Smooth muscle cell of the brain vasculature (primary cell): ENCODE measurements at places on chromosomes 2 and 18.
A peak's percentile ranks its signal among the peaks of the same experiment; 100 is the strongest.

- DNase-seq, result no peak
Measured at GRCh38 chr2:160932960-160933359, 227.3 kb upstream of the TANK start.

GRCh38 chr2:176585291-176585690 lies 316.0 kb downstream of the MTX2 start:
- no peak for DNase-seq

GRCh38 chr2:171402906-171403580 lies 30.7 kb downstream of the METTL8 start:
- peak; percentile 33 for DNase-seq

DNA sequence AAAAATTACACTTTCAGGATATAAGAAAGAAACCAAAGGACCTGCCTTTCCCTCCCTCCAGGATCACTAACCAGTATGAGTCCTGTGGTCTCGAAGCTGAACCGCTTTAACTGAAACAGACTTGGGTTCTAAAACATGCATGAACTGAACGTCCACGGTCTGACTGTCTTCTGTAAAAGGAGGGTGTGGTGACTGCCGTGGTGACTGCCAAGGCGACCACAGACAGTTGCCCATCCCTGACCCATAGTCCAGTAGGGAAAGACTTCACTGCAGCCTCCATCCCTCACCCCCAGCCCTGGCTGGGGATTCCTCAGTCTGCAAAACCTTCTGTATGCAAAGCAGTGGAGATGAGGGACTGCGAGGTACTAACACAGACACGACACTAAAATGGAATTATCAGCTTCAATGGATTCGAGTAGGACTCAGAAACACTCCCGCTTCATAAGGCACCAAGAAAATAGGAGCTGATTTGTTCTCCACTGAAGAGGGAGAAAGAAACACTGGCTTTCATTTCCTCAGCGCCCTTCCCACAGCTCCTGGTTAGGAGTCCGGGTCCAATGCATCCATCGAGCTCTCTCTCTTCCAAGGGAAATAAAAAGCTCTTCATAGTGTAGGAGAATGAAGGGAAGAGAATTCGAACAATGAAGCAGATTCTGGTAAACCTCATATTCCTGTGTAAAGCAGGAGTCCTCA lies 197.2 kb downstream of the HDAC4 start:
- DNase-seq, result no peak

- DNase-seq, result no peak
Measured at GRCh38 chr2:232395586-232395985, 11.1 kb upstream of the ALPG start.

DNA sequence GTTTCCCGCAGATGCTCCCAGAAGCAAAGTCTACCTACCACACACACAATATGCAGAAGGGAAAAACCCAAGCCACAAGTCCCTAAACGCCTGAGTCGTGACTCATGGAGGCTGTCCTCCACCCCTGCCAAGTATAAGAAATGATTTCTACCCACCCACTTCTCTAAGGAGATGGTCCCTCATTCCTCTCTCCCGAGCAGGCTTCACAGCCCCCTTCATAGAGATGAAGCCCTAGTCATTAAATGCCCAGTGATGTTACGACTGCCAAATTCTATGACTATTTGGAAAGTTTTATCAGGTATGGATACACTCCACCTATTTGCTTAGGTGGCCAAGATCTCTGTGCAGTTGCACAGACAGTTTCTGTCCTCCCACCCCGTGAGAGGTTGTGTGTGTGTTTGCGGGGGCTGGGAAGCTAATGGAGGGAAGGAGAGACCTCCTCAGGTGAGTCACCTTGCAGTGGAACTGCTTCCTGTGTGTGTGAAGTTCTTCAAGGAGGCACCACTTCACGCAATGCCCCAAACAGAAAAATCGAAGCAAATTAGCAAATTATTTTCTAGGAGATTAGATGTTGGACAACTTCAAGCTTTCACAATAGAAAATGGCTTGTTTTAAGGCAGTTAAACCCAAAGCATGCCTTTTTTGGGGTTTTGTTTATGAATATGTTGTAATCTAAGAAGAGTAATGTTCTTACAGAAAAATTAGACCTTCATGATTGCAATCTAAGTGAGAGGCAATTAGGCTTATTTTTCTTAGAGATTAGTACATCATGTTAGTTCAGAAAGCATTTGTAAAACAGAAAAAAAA lies 175.2 kb downstream of the TGIF1 start:
- no peak for DNase-seq

- no peak for DNase-seq
Measured at GRCh38 chr18:76476665-76477561, 18.1 kb downstream of the ZNF516 start.

- no peak for DNase-seq
Measured at GRCh38 chr2:182606728-182607681, 109.1 kb upstream of the DNAJC10 start.

DNA sequence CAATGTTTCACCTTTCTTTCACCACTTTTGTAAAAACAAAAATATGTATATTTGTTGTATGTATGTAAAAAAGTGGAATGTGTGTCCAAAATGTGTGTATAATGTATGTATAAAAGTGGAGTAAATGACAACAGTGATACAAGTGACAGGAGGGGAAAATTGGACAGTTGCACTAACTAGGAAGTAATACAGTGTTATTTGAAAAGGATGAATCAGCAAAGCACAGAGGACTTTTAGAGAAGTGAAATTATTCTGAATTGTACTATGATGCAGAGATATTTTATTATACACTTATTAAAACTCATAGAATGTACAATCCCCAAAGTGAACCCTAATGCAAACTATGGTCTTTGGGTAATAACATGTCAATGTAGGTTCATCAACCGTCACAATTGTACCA lies 331.3 kb upstream of the CNTNAP5 start:
- no peak for DNase-seq

GRCh38 chr2:227394401-227394800 lies 6.7 kb upstream of the SCYGR1 start:
- DNase-seq, result no peak

GRCh38 chr2:54510916-54511315 lies 54.8 kb downstream of the SPTBN1 start:
- no peak for DNase-seq

DNA sequence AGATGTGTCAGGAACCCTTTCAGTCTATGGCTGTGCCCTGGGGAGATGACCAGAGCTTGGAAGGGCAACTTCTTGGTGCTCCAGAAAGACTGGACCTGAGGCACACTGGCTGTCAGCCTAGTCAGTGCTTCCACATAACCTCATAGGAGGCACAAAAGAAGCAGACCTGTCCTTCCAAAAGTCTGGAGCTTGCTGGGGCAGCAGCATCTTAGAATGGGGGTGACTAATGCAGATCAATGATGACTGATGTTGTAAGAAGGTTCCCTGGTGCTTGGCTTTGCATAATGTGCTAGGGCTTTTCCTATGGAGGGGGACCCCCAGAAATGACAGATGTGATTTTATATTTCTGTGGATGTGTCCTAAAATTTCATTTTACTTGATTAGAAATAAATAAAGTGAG lies 255.7 kb upstream of the THUMPD2 start:
- DNase-seq, result no peak

GRCh38 chr2:85154048-85154753 lies 21.0 kb downstream of the TCF7L1 start:
- DNase-seq, result no peak

- DNase-seq, result no peak
Measured at GRCh38 chr2:57733956-57734355, 312.6 kb upstream of the VRK2 start.

DNA sequence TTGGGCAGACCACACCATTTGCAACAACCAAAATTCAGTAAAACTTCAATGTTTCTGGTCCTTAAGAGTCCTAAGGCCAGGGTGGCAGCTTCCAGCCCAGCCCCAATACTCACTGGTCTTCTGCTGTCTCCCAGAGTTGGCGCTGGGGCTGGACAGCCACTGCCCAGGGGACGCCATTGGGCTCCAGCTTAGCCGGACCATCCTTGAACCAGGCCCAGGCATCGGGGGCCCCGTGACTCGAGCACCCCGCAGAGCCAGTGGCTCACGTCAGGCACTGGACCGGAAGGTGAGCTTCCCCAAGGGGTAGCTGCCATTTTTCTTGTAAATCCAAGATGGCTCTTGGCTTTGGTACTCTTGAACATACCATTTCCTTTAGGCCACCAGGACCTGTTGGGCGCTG lies 21.8 kb downstream of the SNED1 start:
- DNase-seq, result no peak

- DNase-seq, result no peak
Measured at GRCh38 chr2:147740211-147740927, 104.5 kb upstream of the ACVR2A start.

GRCh38 chr2:3329491-3329890 lies 48.1 kb downstream of the EIPR1 start:
- DNase-seq, result no peak

DNA sequence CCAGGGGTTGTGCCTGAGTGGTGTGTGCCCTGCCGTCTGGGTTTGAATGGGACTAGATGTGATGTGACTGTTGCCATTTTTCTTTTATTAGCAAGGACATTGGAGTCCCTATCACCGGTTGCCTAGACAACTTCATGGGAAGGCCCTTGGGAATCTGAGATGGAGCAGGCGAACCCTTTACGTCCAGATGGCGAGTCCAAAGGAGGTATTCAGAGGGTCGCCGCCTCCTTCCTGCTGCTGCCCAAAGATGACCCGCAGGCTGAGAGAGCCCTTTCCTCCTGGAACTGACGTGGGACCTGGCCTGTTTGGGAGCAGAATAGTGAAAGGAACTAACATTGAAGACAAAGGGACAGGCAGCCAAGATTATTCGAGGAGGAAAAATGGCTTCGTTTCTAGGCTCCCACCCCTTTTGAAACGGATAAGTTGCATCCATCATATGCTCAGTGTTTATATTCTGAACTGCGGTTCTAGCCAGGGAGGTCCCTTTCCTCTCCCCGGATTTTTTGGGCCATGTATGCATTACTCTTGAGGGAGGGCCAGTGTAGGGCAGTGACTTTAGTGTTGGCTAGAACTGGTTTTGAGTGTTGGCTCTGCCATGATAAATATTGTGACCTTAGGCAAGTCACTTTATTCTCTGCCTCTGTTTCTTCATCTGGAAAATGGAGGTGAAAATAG lies 673 bp downstream of the CENPO start:
- no peak for DNase-seq

DNA sequence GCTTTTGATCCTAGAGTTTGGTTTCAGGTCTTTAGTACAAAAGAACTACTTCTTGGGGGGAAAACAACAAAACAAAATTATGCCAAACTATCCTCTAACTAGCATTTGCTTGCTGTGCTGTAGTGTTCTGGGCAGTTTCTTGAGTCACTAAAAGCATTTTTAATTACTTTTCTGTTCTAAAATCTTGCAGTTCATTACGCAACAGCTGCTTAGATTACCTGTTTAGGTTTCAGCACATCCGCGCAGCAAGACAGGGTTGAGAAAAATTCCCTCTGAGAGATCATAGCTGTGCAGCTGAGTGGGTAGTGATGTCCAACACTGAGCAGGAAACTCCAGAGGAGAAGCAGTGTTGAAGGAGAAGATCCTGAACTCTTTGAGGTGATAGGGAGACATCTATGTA lies 9.0 kb downstream of the DAW1 start:
- no peak for DNase-seq
